NCI-H2081 treated with DMSO at 0.1 percent for 48 hours (cell line): ENCODE measurements at places on chromosomes 7 and 10.

DNA sequence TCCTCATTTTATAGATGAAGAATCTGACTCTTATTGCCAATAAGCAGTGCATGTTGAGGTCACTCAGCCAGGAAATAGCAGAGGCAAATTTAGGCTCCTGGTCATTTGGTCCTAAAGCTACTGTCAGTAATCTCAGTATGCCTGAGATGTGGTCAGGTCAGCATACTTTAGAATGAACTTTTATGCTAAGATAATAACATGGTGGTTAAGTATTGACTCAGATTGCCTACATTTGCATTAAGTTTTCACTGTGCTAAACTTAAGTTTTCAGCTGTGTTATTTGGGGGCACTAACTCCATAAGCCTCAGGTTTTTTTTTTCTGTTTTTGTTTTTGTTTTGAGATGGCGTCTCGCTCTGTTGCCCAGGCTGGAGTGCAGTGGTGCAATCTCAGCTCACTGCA, 35.9 kb upstream of the CCSER2 start:
- no peak for DNase-seq

- no peak for DNase-seq
These were observed 57.8 kb downstream of the NPTX2 start for GRCh38 chr7:98674881-98675280.

DNA sequence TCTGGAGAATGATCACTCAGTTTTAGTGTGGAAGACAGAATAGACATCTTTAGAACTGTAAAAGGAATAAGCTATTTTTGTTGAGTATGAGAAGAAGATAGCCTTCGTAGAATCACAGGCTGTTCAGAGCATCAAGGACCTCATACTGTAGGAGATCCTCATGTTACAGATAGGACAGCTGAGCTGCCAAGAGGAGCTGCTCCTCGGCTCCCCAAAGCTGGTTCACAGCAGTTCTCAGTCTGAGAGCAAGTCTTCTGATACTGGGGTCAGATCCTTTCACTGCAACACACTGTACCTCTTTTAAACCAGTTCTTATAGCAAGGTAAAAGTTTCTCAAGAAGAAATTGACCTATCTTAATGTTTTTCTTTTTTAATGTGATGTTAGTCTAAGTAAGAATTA, 17.1 kb downstream of the CCNY start:
- DNase-seq: no peak

- DNase-seq: no peak
These were observed 74.7 kb downstream of the VSTM4 start for GRCh38 chr10:49040601-49041000.

DNA sequence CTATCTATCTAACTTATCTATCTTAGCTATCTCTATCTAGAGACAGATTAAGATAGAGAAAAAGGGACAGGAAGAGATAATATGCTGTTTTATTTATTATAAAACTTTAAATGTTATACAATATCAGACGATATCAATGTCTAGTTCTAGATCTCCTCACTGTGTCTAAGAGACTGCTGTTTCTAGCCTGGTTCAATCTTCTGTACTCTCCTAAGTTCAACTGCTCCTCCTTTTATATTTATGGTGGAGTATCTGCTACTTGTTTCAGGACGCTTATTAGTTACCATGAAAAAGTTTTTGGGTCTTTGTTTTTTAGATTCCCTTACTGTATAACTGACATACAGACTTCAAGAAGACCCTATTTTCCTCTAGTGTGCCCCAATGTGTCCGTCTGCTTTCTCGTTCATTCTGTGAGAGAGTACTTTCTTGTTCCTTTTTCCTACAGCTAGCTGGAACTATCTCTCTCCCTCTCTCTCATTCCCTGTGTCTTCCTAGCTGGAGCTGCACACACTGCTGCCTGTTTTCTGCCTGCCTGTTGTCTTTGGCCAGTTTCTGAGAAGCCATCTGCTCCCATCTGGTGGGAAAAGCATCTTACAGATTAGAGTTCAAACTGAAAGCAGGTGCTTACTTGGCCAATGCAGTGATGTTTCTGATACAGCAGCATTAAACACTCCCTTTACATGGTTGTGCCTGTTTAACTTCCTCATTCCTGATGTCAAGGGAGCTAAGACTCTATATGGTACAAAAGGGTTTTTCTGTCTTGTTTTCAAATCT, 49.4 kb upstream of the ARL4A start:
- no peak for DNase-seq

- DNase-seq: no peak
These were observed 67.9 kb upstream of the PRKCQ start for GRCh38 chr10:6647811-6648526.

DNA sequence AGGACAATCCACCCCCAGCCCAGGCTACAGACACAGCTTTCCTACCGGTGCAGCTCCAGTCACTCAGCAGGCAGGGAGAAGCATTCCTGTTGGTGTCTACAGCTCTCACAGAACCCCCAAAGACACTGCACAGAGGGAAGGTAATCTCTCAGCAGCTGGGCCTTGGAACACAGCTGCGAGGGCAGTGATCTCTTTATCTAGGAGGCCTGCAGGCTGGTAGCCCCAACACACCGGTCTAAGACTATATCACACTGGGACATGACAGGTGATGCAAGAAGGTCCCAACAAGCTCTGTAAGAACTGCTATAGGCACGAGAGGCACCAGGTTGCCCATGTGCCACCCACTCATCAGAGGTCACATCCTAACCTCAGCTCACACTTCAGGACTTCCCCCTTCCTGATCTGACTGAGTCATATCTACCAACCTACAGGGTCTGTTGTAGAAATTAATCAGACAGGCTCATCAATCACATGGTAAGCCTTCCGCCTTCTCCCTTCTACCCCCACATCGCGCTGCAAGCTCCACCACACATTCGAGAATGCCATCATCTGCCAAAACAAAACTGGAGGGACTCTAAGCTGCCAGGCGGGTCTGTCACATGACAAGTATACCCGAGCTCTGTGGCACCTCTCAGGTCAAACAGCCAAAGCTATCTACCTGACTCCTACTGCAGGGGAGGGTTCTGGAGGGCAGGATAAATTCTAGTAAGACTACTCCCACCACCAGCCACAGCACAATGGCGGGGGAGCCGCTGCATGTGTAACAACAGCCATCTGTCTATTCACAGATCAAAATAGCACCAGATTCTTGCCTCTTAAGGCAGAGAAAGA, 26.1 kb downstream of the FAM53B start:
- DNase-seq: no peak

GRCh38 chr7:106720641-106721040, 59.7 kb upstream of the CCDC71L start:
- no peak for DNase-seq

GRCh38 chr7:18356191-18356645, 139.3 kb upstream of the HDAC9 start:
- DNase-seq: no peak

DNA sequence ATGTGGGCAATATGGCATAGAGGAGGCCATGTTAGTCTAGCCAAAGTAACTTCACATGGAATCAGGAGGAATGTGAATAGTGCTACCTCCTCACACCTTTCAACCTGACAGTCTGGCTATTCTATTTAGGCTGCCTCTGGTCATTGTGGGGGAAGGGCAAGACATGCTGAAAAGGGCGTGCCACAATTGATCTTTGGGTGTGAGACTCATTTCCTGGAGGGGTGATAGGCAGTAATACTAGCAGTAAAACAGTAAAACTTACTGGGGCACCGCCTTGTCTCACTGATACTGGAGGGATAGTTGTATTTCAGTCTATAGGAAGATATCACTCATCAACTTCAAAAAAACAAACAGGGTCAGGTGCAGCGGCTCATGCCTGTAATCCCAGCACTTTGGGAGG, 88.7 kb downstream of the TMEM168 start:
- DNase-seq: no peak

- DNase-seq: no peak
These were observed 90.9 kb downstream of the TPST1 start for GRCh38 chr7:66296001-66296521.

- no peak for DNase-seq
These were observed 55.9 kb downstream of the ELFN1 start for GRCh38 chr7:1725766-1726630.

DNA sequence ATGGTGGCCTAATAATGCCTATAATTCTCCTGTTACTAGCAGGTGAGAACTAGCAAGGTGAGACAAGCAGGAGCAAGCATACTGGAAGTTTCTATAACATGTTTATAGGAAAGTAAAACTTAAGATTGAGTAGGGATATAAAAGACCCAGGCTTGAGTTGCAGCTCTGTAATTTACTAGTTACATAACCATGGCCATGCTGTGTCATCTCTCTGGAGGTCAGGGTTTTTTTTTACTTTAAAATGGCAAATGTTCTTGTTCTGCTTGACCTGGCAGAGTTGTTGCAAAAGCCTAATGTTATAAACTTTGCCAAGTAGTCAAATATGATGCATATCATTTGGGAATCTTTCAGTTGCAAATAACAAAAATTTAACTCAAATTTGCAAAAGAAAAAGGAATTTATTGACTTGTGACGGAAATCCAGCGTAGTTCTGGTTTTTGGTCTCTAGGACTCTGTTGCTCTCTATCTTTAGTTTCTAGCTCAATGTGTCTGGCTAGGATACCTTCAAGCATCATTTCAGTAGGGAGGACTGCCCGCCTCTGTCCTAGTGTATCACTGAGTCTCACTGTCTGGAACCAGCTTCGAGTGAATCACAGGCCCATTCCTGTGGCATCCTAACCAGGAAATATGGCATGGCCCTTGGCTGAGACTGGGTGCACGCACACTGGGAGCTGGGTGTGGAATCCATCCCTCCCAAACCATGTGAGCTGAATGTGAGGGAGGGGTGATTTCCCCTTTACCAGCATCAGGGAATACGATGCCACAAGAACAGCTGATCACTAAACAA, 67.9 kb downstream of the ADAM22 start:
- no peak for DNase-seq

GRCh38 chr7:38592737-38593288, 38.4 kb downstream of the AMPH start:
- no peak for DNase-seq

DNA sequence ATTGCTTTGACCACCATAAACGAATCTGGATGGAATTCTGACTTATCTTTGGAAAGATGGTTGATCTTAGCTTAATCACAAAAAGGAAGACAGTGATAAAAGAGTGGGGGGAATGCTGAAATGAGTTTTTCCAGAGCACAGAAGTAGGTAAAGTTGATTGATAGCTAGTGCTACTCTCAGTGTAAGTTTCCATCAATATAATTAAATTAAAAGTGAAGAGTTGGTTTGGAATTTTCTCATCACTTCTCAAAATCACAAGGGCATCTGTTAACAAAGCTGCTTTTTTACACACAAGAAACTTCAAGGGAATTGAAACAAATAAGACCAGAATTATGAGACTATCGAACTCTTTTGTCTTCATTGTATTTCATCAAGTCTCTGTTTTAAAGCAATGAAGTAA, 1217.3 kb downstream of the REEP3 start:
- no peak for DNase-seq

DNA sequence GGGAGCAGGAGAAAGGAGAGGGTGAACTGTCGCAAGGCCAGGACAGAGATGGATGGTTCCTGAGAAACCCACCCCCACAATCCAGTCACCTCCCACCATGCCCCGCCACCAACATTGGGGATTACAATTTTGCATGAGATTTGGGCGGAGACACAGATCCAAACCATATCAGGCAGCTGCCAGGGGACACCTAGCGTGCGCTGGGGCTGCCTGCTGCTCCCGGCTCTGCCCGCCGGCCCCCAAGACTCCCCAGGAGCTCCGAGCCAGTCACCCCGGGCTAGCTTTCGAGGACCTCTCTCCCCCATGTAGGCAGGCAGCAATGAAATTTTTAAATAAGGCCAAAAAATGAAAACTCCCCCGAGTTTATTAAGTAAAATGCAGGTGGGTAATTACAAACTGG, 111.7 kb downstream of the UNCX start:
- no peak for DNase-seq

DNA sequence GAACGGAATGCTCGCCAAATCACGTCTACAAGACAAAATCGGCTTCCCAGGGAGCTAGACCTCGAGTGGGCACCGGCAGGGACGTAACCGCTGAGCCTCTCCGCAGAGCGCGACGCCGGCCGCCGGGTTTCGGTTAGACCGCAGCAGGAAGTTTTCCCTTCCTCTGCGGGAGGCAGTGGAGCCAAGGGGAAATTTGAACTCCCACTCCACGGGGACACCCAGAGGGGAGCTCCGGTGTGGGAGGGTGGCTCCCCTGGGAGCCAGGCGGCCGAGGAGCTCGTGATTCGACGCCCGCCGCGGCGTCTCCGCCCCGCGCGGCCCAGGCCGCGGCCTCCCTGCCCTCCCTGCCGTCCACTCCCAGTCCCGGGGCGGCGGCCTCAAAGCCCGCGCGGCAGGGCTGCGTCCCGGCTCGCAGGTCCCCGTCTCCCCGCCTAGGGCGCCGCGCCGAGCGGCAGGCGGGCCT, 426 bp downstream of the SYPL1 start:
- no peak for DNase-seq

- DNase-seq: no peak
These were observed 324.9 kb downstream of the PARD3 start for GRCh38 chr10:34489973-34490745.

- peak; percentile 90 for DNase-seq
These were observed 270.4 kb downstream of the HGF start for GRCh38 chr7:81499262-81500116.

- DNase-seq: no peak
These were observed 6.3 kb downstream of the GHRHR start for GRCh38 chr7:30970074-30970473.

- DNase-seq: no peak
These were observed 16.4 kb downstream of the RGS10 start for GRCh38 chr10:119526149-119526548.

- DNase-seq: peak; percentile 100
These were observed 299.6 kb upstream of the SP4 start for GRCh38 chr7:21128062-21128817.

- DNase-seq: no peak
These were observed 35.0 kb downstream of the SH3PXD2A start for GRCh38 chr10:103820101-103821062.

GRCh38 chr7:918441-919113, 35.9 kb downstream of the ADAP1 start:
- no peak for DNase-seq

- no peak for DNase-seq
These were observed 24.0 kb upstream of the GPNMB start for GRCh38 chr7:23222439-23223030.

DNA sequence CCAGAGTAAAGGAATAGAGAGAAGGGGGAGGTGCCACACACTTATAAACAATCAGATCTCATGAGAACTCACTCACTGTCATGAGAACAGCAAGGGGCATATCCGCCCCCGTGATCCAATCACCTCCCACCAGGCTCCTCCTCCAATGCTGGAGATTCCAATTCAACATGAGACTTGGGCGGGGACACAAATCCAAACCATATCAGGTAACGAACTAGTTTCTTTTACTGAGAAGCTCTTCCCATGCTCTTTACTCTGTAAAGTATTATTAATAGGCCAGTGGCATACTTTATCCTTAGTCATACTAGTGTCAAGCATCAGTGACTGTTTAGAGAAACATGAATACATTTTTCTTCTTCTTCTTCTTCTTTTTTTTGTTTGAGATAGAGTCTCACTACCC, 39.4 kb upstream of the ZNF488 start:
- DNase-seq: no peak
